Hepatic stellate cell (primary cell): ENCODE measurements at places on chromosomes 6 and 20.

- DNase-seq: no peak
These were observed 22.6 kb upstream of the DYNLRB1 start for GRCh38 chr20:34493646-34494045.

DNA sequence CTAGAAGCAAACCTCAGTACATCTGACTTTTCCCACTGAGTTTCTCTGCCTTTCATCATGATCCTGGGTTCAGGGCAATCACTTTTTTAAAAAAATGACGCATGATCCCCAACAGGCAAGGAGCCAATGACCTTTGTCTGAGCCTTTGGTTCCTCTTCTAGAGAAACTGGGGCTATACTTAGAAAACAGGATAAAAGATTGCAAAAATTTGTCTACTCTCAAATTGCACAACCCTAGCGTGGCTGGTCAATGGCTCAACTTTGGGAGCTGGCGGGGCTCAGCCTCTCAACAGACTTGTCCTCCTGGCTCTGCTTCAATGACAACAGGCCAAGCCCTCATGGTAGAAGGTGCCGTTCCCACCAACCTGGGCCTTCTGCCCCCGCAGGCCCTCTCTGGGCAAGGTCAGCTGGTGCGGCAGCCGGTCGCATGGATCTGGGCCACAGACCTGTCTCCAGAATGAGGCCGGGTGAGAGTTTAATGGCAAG is 48.7 kb downstream of the PDYN start:
- peak; percentile 47 for DNase-seq

- no peak for DNase-seq
These were observed 35.2 kb downstream of the PLCG1 start for GRCh38 chr20:41172296-41173140.

DNA sequence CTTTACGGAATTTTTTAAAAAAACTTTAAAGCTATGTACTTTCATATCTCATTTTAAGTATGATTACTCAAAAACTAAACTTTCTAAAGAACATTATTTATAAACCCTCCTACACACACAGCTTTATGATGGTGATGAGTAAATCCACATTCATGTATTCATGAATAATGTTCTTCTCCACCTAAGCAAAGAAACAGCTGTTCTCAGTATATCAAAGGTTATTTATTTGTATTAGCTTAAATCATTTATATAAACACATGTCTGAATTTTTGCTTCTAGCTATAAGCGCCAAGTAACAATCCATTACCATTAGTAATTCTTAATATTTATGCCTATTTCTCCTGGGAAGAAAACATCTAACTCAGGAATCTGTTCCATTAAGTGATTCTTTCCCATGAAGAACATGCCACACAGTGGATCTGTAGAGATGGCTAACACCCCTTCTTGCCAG is 63.3 kb downstream of the SMLR1 start:
- peak; percentile 28 for DNase-seq

DNA sequence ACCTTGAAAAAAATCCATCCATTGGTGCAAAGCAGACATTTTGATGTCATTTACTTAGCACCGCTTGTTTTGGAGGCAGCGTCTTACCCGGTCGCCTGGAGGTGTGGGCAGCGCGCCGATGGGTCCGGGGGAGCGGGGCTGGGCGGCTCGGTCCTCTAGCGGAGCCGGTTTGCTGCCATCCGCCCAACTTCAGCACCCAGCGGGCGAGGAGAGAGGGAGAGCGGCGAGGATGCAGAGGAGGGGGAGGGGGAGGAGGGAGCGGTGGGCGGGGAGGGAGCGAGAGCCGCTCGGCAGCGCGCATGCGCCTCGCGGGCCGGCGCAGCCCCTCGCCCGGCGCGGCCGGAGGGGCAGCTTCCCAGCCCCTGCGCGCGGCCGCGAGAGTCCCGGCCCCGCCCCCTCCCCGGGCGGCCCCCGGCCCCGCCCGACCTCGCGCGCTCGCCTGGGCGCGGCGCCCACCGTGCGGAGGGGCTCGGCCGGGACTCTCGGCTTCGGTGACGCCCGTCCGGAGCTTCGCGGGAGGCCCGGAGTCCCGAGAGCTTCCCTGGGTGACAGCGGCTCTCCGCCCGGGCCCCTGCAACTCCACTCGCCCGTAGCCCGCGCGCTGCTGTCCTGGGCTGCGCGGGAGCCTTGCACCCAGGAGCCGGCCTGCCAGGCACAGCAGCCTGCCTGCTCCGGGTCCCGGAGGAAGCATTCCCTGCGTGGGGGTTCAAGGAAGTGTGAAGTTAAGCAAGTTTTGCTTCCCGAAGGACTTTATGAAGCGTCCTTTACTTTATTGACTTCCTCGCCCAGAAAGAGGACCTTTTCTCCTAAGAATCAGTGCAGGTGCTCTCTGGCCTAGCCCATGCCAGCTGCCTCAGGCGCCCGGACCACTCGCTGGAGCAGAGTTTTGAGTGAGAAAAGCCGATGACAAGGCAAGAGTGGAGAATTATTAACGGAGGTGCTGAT is at the start of gene RGS17:
RGS17 (minus strand) TSS at position 246 of the 945 bp plus-strand sequence. CDS start 87,264 bp downstream, outside the sequence.
- DNase-seq: peak; percentile 95

DNA sequence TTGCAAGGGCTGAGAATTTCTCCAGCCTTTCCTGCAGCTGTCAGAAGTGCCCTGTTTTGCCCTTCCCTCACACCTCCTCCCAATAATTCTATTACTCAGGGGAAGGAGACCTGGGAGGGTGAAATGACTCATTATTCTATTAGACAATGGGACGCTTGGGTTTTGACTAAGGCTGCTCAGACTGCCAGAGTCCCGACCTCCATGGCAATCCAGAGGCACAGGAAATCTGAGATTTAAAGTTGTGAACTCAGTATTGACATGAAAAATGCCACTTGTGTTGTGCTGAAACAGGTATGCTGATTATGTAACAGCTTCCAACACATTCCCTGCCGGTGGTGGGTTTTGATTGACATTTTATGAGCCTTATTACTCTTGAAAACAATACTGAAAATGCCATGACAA is 625.9 kb upstream of the FLRT3 start:
- no peak for DNase-seq

- DNase-seq: no peak
These were observed 337.4 kb downstream of the CBLN4 start for GRCh38 chr20:55667955-55668354.
